Psoas muscle (tissue), 8 donors: ENCODE measurements at places on chromosomes 4 and X. TPM values are rescaled to one million over a fixed set of nuclear protein-coding genes. Genes with fewer than 3 reads are reported as not detected.

The IGFBP7 gene
- 93.7 TPM for polyA plus RNA-seq

DNA sequence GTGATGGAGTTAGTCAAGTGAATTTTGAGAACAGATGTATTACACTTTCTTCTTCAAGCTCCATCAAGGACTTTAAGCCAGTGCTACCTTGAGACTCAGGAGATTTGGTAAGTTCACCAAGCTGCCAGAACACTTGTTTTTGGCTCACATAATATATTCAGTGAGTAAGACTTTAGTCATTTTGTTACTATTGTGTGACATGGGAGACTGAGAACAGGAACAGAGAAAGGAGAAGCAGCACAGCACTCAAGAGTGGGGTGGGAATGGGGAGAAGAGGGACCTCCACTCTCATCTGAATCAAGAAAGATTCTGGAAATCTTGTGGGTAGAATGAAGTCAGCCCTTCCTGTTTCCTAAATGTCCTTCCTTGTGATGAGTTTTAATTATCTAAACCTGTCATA lies 87.3 kb upstream of the TET2 start:
- DNase-seq, result no peak

DNA sequence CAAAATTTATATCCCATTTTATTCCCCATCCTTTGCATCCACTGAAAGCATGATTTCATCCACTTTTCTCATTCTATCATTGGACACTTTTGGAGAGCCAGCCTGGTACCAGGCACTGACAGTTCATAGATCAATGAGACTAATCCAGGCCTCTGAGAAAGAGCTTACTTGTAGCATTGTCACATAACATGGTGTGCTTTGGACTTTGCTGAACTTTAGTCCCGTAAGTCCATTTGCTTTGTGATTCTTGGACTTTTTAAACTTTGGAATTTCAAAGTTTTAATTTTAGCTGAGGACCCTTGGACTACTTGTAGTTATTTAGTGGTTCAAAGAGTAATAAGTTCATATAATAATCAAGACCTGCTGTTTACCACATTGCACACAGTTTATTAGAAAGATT lies 11.5 kb downstream of the LIAS start:
- no peak for DNase-seq

The MAGEA9B gene
- not detected for polyA plus RNA-seq

DNA sequence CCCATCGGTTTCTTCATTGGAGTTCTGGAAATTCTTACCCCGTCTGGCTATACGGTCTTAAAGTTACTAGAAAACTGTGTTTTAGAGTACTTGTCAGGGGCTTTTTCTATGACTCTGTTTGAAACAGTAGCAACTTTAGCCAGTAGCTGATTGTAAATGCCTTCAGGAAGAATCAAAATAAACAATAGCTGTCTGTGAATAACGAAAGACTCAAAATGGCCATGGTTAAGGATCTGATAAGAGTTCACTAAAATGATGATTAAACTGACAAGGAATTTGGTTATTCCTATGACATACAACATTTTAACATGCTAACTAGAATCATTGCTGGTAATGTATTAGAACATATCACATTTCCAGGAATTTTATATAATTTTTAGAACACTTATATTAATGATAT lies 191.0 kb downstream of the EVC2 start:
- DNase-seq, result no peak

DNA sequence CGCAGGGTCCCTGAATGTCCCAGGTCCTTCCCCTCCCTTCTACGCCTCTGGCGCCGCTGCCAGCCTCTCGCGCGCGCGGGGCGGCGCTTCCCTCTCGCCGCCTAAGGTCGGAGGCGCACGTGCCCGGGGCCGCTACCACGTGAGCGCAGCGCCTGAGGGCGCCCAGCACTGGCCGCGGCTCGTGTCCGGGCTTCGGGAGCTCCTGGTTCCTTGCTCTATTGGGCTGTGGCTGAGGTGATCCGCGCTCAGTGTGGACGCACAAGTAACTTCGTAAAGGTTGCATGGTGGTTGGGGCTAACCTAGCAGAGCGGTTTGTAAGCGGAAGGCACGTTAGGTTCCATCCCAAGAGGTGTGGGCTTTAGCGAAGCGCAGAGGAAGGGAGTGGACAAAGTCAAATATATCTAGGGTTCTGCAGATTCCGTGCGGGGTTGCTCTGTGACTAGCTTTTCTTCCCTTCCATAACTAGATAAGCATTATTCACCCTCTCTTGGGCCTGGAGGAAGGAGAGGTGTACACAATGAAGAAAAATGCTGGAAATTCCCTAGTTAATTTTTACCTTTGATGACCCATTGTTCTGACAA lies 1.8 kb downstream of the TLL1 start:
- peak; percentile 17 for DNase-seq

The MXRA5 gene
- polyA plus RNA-seq, result 0.03 TPM

GRCh38 chr4:120765260-120765680 lies 157.3 kb downstream of the PRDM5 start:
- DNase-seq, result no peak

- no peak for DNase-seq
These were observed 17.9 kb upstream of the NSUN7 start for GRCh38 chr4:40731792-40732245.

DNA sequence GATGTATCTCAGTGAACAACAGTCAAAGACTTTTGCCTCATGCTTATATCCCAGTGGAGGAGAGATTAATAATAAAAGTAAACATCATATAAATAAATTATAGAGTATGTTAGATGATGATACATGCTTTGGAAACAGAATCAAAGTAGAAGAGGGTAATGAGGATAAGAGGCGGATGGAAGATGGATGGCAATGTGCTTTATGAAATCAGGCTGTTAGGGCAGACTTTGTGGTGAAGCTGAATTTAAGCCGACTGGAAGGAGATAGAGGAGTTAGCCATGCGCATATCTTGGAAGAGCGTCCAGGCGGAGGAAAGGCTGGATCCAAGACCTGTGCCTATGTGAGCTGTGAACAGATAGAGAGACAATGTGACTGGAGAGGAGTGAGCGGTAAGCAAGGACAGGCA lies 74.9 kb upstream of the GUCY1A1 start:
- DNase-seq, result no peak

The SLC10A6 gene
- 0.38 TPM for polyA plus RNA-seq

- DNase-seq, result no peak
These were observed 54.9 kb upstream of the TAB3 start for GRCh38 chrX:30943984-30944383.

DNA sequence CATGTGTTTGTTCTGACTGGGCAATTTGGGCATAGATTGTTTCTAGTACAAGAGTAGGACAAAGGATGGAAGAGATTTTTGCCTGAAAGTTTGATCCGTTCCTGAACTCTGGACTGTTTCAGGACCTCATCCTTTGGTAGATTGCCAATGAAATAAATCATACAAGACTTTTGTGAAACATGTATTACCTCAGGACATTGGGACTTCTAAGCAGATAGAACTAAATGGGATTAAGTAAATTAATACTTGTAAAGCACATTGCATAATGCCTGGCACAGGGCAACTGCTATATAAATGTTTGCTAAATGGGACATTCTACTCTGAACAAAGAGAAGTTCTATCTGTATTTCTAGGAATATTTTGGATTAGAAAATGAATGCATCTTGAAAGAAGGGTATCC lies 164.8 kb upstream of the RPS6KA3 start:
- no peak for DNase-seq

The ETDB gene
- polyA plus RNA-seq, result not detected

GRCh38 chrX:150081076-150081475 lies 142.8 kb upstream of the EOLA2 start:
- DNase-seq, result no peak

- no peak for DNase-seq
These were observed 160.6 kb downstream of the BCOR start for GRCh38 chrX:39936886-39937770.

The RTL3 gene
- polyA plus RNA-seq, result not detected

GRCh38 chr4:94841864-94842221 lies 84.1 kb downstream of the BMPR1B start:
- no peak for DNase-seq

- DNase-seq, result no peak
These were observed 8.6 kb upstream of the ZXDA start for GRCh38 chrX:57918750-57919436.

- DNase-seq, result no peak
These were observed 582.0 kb downstream of the ADGRL3 start for GRCh38 chr4:61782133-61782532.

- DNase-seq, result no peak
These were observed 3.5 kb upstream of the EDNRA start for GRCh38 chr4:147477439-147477838.

DNA sequence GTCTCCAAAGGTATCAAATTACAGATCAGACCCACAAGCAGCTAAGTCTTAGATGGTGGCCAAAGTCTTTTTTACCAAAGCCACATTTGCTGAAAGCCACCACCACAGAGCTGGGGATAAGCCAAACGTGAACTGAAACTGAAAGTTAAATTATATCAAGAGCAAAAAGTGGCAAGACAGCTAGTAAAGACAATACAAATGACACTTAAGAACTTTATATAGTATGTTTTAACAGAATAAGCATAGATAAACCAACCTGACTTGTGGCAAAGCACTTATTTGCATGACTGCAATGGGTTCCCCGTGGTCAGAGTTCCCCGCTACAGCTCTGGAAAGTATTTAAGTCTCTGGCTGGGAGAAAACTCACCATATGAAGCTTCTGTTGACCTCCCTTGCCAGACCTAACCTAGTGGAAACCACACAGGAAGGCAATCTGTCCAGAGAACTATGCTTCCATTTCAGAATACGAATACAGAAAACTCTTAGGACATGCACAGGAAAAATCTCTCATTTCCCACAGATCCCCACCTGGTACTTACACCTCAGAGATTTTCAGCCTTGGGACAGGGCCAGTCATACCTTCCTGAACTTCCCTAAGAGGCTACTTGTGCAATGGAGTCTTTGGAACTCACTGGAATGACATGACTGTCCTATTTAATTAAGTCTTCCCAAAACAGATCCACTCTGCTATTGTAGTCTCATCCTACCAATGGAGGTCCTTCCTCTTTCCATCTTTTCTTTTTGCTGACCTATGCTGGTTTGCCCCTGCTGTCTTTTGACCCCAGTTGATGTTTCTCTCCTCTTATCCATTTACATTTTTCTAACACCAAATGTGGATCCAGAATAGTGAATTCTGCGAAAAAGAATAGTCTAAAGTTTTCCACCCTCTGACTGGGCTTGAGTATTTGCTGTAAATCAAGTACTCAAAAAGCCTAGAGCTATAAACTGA lies 225.1 kb downstream of the NR3C2 start:
- no peak for DNase-seq

GRCh38 chrX:11908371-11908770 lies 150.3 kb downstream of the MSL3 start:
- DNase-seq, result no peak

The BMX gene
- polyA plus RNA-seq, result 0.56 TPM

The PCYT1B gene
- polyA plus RNA-seq, result 0.08 TPM

GRCh38 chr4:58761563-58761962 lies 1651.4 kb upstream of the IGFBP7 start:
- no peak for DNase-seq

The HTR2C gene
- not detected for polyA plus RNA-seq

DNA sequence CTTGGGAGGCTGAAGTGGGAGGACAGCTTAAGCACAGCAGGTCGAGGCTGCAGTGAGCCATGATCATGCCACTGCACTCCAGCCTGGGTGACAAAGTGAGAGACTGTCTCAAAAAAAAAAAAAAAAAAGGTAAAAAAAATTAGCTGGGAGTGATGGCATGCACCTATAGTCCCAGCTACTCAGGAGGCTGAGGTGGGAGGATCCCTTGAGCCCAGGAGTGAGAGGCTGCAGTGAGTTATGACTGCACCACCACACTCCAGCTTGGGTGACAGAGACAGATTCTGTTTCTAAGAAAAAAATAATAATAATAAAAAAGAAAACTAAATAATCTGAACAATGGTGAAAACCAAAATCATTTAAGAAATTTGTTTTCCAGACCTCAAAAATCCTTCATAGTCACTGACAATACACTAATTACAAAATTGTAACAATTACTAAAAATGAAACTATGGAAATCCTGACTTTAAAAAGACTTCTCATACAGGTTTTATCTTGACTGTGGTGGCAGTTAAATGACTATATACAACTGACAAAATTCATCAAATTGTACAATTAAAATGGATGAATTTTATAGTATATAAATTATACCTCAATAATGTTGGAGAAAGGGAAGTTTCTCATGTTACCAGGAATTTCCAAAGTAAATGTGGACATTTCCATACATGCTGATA lies 31.3 kb downstream of the PHF8 start:
- no peak for DNase-seq

The CLDN34 gene
- polyA plus RNA-seq, result not detected

- DNase-seq, result no peak
These were observed 177.7 kb downstream of the RBM46 start for GRCh38 chr4:154958621-154959358.

DNA sequence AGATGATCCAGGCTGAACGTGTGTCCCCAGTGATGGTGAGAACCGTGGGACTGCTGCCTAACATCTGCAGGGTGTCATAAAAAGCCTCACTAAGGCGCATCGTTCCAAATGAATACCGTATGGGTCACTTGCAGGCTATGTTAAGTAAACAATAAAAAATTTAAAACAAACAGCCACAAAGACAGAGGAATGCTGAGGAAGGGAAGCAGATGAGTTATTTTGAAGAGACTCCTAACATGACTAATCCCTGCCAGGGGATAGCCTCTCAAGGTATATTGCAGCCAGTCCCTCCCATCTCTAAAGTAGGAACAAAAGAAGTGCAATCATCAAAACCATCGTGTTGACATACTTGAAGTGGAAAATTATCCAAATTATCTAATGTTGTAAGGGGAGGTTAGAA lies 83.8 kb downstream of the UNC5C start:
- no peak for DNase-seq

GRCh38 chr4:48720459-48720858 lies 59.6 kb downstream of the FRYL start:
- DNase-seq, result no peak

GRCh38 chr4:188411805-188412204 lies 272.6 kb downstream of the TRIML1 start:
- DNase-seq, result no peak

GRCh38 chrX:118588715-118589114 lies 93.1 kb downstream of the DOCK11 start:
- no peak for DNase-seq

DNA sequence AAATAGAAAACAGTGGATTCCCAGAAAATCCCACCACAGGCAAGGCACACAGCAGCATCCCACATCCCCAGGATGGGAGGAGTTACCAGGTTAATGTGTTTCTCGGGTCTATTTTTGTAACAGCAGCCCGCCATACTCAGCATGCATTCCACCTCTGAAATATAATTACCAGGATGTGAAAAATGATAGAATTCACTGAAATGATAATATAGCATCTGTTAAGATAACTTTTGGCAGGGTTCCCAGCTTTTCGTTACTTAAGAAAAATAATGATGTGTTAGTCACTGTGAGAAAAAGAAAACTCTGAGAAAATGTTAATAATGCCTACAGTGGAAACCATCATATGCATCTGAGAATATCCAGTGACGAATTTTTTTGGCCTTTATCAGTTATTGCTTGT lies 87.1 kb downstream of the VCX2 start:
- no peak for DNase-seq
